RPMI8226 (cell line): ENCODE measurements at places on chromosomes 7 and 10.

DNA sequence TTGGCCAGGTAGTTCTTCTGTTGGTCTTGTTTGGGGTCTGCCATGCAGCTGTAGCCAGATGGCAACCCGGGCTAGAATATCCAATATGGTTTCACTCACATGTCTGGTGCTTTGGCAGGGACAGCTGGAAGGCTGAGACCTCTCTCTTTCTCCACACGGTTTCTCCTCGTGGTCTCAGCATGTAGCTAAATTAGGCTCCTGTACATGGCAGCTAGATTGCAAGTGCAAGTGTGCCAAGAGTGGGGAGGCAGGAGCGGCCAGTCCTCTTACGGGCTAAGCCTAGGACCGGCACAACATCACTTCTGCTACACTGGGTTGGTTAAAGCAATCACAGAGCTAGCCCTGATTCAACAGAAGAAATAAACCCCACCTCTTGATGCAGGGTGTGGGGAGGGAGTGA lies 9.3 kb upstream of the PDE1C start:
- no peak for DNase-seq

DNA sequence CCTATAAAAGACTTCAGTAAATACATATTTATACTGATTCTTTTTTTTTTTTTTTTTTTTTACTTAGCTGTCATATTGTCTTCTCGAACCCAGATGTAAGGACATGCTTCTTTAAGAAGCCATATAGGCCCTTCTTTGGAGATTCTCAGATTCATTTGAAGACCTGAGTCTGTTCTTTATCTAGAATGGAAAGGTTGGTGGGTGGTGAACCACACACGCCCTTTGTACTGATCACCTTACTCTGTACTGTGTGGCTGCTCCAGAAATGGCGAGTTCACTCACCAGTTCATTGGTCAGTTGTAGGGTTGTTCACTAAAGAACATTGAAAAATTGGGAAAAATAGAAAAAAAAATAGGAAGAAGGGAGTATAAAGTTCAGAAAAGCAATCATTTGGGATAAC lies 32.5 kb downstream of the LANCL2 start:
- DNase-seq = no peak

- DNase-seq = no peak
Measured at GRCh38 chr7:157713591-157713990, 376.8 kb downstream of the DNAJB6 start.

DNA sequence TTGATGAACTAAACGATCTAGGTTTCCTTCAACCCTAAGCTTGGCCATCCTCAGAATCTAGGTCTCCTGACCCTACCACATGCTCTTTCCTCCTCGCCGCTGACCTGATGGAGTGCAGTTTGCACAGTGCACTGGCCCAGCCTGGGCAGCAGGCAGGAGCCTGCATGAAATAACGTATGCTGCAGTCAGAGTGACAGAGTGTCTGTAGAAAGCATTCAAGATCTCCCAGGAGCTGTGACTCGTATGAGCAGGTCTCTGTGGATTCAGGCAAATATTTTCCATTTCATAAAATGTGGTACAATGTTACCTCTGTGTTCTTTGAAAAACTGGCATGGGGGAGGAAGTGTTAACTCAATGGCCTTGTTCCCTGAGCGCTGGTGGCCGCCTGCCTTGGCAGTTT lies 441.8 kb downstream of the RPS24 start:
- no peak for DNase-seq

DNA sequence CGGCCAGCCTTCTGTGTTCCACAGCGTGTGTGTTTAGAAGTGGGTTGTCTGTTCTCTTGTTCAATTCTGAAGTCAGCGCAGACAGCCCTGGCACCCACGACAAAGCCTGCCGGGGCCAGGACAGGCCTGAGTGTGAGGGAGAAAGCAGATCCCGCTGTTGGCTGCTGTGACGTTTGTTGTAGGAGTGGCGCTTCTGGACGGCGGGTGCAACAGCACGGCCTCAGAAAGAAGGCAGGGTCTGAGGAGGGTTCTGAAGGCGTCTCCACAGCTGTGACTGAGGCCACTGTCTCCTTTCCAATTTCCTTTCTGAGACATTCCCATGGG lies 76.2 kb downstream of the VIPR2 start:
- DNase-seq = no peak

- DNase-seq = peak; percentile 24
Measured at GRCh38 chr7:36119005-36119706, 33.9 kb upstream of the EEPD1 start.

DNA sequence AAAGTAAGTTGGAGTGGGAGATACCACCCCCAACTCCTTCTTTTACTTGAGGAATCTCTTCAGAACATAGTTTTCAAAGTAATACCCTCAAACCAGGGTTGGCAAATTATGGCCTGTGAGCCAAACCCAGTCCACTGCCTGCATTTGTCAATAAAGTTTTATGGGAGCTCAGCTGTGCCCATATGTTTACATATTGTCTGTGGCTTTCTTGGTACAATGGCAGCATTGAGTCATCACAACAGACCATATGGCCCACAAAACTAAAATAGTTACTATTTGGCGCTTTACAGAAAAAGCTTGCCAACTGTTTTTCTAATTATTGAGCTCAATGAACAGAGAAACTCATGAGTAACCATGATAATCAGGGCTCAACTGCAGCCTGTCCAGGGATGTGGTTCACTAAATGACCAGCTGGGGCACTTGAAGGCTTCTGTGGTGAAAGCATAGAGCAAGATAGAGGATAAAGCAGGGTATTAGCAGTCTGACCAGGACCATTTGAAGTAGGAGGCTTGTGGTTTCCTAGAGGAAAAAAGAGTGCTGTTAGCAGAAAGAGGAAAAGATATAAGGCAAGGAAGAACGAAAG lies 196.0 kb upstream of the GRB10 start:
- no peak for DNase-seq

DNA sequence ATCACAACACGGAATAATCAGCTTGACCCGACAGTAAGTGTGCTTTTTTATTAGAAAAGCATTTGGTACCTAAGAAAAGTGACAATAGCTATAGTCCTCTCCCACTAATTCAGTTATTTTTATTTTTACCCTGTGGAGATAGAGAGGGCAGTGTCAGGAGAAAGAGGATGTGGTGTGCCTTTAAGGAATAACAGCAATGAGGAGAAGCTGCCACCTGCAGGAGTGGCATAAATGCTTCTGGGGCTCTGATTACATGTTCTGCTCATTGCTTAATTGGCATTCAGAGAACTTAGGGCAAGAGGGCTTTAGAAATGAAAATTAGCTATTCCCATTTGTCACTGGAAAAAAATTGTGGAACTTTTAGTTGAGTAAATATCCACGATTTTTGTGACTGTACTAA lies 60.1 kb downstream of the DENND11 start:
- DNase-seq = no peak

- DNase-seq = no peak
Measured at GRCh38 chr7:80763289-80763688, 124.8 kb downstream of the CD36 start.

DNA sequence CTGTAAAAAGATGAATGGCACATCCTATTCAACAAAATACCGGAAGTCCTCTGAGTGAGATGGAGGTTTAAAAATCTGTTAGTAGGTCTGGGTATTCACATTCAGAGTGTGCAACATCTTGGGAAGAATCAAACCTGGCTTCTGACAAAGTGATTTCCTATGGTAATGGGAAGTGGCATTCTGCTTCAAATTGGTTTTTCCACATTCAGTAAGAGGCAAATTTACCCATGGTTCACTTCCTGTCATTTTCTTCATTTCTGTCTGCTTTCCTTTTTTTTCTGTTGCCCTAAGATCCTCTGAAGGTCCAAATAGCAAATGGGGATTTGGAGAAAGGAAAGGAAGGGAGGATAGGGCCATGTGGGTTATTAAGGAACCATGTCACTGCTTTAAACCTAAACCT lies 218.3 kb downstream of the DOCK4 start:
- no peak for DNase-seq

GRCh38 chr10:133014416-133015210 lies 72.2 kb upstream of the CFAP46 start:
- no peak for DNase-seq

DNA sequence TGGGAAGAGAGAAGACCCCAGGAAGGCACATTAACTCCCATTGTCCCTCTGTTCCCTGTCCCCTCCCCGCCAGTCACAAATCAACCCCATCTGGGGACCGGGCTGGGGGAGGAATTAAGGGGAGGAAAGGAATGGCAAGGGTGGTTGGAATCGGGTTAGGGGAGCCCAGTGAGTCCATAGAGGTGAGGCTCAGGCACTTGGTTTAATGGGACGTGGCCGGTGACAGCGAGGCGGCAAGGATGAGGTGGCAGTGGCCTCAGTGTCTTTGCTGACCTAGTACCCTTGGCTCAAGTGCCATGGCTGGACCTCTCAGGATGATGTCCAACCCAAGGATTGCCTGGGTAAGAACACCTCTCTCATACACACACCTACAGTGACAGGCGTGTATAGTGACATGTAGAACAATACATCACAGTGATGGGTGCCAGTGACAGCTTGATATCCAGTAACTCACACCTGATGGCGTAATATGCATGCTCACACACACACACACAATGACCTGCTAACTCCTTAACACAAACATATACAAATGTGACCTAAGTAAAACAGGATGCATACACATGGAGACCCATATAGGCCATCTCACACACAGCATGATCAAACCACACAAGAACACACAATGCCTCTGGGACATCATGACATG lies 12.3 kb downstream of the KCNIP2 start:
- DNase-seq = no peak
